Daoy (cell line): ENCODE measurements at places on chromosomes 13 and 19.
A peak's percentile ranks its signal among the peaks of the same experiment; 100 is the strongest.

- DNase-seq: peak; percentile 42
Measured at GRCh38 chr13:110187641-110188161, 119.3 kb downstream of the COL4A1 start.

DNA sequence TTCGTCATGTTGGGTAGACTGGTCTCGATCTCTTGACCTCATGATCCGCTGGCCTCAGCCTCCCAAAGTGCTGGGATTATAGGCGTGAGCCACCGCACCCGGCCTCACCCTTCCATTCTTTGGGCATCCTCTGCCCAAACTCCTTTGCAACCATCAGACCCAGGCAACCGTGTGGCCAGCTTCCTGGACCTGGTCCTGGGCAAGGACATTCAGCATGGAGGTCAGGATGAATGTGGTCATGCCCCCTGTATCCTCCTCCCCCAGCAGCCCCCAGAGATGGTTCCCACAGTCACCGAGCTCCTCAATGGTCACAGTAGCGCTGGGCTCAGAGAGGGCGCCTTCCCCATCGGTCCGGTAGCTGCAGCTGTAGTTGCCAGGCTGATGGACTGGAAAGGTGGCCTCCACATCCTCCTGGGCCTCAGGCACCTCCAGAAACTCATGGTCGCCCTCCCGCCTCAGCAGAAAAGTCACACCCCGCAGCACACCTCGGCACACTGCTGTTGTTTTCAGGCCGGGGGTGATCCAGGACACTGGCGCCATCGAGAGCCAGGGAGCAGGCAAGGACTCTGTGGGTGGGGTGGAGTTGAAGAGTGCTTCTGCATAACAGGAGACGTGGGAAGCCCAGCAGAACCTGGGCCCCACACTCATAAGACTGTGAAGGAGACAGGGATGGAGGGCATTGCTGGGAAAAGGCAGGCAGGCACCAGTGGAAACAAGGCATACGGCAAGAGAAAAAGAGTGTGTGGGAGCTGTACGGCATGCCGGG, 1.1 kb downstream of the A1BG start:
- DNase-seq: no peak

DNA sequence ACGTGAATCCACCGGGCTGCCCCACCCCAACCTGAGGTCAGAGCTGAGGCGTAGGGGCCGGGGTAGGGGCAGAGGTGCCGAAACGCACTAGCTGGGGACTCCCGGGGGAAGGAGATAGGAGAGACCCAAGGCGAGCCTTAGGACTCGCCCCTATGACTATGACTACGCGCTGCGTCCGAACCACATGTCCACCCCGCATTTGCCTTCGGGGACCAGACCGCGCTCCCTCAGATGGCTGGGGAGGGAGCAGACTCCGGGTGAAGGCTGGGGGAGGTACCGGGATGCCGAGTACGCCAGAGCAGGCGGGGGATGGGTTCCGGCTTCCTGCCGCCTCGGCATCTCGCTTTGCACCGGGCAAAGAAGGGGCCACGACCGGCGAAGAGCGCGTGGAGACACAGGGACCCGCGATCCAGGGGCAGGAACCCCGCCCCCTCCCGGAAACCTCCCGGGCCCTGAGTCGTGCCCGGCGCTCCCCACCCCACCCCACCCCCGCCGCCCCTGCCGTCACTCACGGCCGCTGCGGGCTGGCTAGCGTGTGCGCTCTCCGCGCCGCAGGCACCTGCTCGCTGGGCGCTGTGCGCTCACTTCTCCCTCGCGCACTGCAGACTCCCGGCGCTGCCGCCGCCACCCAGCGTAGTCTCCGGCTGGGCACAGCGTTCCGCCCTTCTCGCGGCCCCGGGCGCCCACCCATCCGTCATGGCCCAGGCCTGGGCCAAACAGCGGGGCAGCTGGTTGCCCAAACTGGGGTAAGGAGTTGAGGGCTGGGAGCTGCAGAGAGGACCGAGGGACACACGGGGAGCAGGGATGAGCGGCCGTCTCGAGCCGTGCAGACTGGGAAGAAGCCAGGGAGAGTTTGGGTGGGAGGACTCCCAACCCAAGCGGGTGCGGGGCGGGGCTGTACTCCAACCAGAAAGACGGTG, 622 bp upstream of the VSTM2B start:
- peak; percentile 38 for DNase-seq

- DNase-seq: no peak
Measured at GRCh38 chr13:62997038-62997599, 1581.5 kb upstream of the PCDH20 start.

GRCh38 chr19:17790059-17790780, 4.7 kb upstream of the B3GNT3 start:
- no peak for DNase-seq

DNA sequence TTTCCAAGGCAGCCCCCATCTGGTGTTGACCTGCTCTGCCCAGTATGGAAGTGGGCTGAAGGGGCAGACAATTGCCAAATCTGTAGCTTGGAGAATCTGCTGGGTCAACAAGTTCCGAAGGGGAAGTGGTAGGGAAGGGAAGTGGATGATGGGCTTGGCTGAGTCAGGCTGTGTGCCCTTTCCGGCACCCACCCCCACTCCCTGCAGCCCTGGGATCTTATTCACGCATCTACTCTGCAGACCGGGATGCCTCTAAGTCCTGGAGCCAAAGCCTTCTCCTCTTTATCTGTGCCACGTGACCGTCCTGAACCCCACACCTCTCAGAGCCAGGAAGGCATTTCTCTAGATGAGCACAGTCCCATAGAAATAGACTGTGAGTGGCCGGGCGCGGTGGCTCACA, 7.5 kb upstream of the C5AR2 start:
- DNase-seq: peak; percentile 60

- DNase-seq: no peak
Measured at GRCh38 chr19:48405850-48406249, 12.4 kb downstream of the GRIN2D start.

GRCh38 chr13:22717036-22717435, 463.7 kb upstream of the SGCG start:
- DNase-seq: no peak

- DNase-seq: no peak
Measured at GRCh38 chr19:46721269-46722003, 4.5 kb upstream of the PRKD2 start.

DNA sequence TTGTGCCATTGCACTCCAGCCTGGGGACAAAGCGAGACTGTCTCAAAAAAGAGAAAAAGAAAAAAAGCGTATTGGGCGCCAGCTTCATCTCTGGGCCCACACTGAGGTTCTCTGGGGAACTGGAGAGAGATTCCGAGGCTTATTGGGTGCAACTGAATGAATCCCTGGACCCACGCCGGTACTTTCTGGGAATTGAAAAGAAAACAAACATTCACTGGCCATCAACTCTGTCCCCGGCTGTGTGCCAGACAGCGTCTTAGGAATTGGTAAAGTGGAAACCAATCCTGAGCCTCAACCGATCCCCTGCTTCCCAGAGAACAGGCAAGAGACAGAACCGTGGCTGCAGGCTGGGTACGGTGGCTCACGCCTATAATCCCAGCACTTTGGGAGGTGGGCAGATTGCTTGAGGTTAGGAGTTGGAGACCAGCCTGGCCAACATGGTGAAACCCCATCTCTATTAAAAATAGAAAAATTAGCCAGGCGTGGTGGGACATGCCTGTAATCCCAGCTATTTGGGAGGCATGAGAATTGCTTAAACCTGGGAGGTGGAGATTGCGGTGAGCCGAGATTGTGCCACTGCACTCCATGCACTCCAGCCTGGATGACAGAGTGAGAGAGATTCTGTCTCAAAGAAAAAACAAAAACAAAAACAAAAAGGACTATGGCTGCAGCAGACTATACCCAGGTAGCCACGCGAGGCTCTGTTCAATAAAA, 8.6 kb downstream of the ANO8 start:
- DNase-seq: no peak

DNA sequence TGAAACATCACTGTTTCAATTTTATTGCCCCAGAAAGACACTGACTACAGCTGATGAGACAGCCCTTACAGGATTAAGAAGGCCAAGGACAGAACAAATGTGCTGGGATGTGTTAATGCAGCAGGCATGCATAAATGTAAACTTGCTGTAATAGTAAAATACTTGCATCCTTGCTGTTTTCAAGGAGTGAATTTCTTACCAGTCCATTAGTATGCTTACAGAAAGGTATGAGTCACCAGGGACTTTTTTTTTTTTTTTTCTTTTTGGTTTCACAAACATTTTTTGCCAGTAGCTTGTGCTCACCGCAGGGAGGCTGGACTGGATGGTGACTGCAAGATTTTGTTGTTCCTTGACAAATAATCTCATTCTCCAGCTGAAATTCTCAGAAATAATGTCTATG, 55.1 kb downstream of the GPR180 start:
- peak; percentile 48 for DNase-seq
